Activated T-helper 2 cell treated with anti-CD3 and anti-CD28 coated beads, Interferon-gamma antibody, Interleukin-2, Interleukin-4, amounts not matched to agents 10 μg/mL and 5 μg/mL and 100 μg/mL, durations not matched to agents 14 hours and 24 hours and 36 hours (primary cell): ENCODE measurements at places on chromosomes 12 and 14. TPM values are rescaled to one million over a fixed set of nuclear protein-coding genes. Genes with fewer than 3 reads are reported as not detected.

NPAS3 gene
- total RNA-seq = not detected in 2 replicates

GLIPR1 gene
- 7.4 and 7.6 TPM in 2 replicates for total RNA-seq

PAH gene
- not detected in 2 replicates for total RNA-seq

ARMH4 gene
- 0.18 and 0.34 TPM in 2 replicates for total RNA-seq

ZNF384 gene
- 73.7 and 75.4 TPM in 2 replicates for total RNA-seq

CLEC2D gene
- 350 and 351 TPM in 2 replicates for total RNA-seq

VIPAS39 gene
- total RNA-seq = 15.7 and 16.5 TPM in 2 replicates

TEX52 gene
- not detected in 2 replicates for total RNA-seq

PPP1R36 gene
- not detected in 2 replicates for total RNA-seq

SDR9C7 gene
- total RNA-seq = not detected in 2 replicates

EAPP gene
- total RNA-seq = 35.2 and 36.6 TPM in 2 replicates

MYRFL gene
- not detected in 2 replicates for total RNA-seq

TAS2R43 gene
- total RNA-seq = 1.1 and 1.8 TPM in 2 replicates

TAS2R9 gene
- not detected in 2 replicates for total RNA-seq

PARPBP gene
- 27.0 and 27.4 TPM in 2 replicates for total RNA-seq

GXYLT1 gene
- total RNA-seq = 9.8 and 11.0 TPM in 2 replicates

CRIP2 gene
- total RNA-seq = 0.16 and 0.55 TPM in 2 replicates

PRICKLE1 gene
- total RNA-seq = 0.05 TPM in 1 of 2 replicates, not detected in the other

TAS2R8 gene
- total RNA-seq = not detected in 2 replicates

KRT6C gene
- not detected in 2 replicates for total RNA-seq

BAZ2A gene
- 124 and 131 TPM in 2 replicates for total RNA-seq

SLC35F4 gene
- not detected in 2 replicates for total RNA-seq

NEUROD4 gene
- not detected in 2 replicates for total RNA-seq

PTPRR gene
- total RNA-seq = not detected in 2 replicates

MSI1 gene
- total RNA-seq = 1.4 and 3.5 TPM in 2 replicates

LRRC9 gene
- total RNA-seq = not detected in 2 replicates

SYCP3 gene
- 0.50 and 0.92 TPM in 2 replicates for total RNA-seq

SFSWAP gene
- 58.5 and 60.1 TPM in 2 replicates for total RNA-seq

NGB gene
- not detected in 2 replicates for total RNA-seq

ZDHHC17 gene
- total RNA-seq = 26.7 and 28.6 TPM in 2 replicates

COX8C gene
- total RNA-seq = not detected in 2 replicates

PRH1 gene
- 17.2 and 22.3 TPM in 2 replicates for total RNA-seq

IL31 gene
- 54.3 and 55.9 TPM in 2 replicates for total RNA-seq

SLC17A8 gene
- not detected in 2 replicates for total RNA-seq

KRT72 gene
- total RNA-seq = not detected in 2 replicates

TMEM117 gene
- total RNA-seq = 1.0 and 1.3 TPM in 2 replicates

IPO4 gene
- total RNA-seq = 77.0 and 80.4 TPM in 2 replicates

PLBD1 gene
- not detected in 2 replicates for total RNA-seq

FIGNL2 gene
- 0.30 TPM in 2 replicates for total RNA-seq

MORN3 gene
- 0.34 and 0.37 TPM in 2 replicates for total RNA-seq

HSPA2 gene
- 6.6 and 7.1 TPM in 2 replicates for total RNA-seq
